Activated CD4-positive, alpha-beta T cell treated with anti-CD3 and anti-CD28 coated beads, Interleukin-2, amount 50 U/mL, for 4 hours (primary cell): ENCODE measurements at places on chromosomes 16 and 17.
A peak's percentile ranks its signal among the peaks of the same experiment; 100 is the strongest.

- DNase-seq: no peak
Observed at GRCh38 chr16:17227278-17227677, 243.5 kb downstream of the XYLT1 start.

GRCh38 chr16:7614021-7614795 is 281.6 kb downstream of the RBFOX1 start:
- no peak for DNase-seq

DNA sequence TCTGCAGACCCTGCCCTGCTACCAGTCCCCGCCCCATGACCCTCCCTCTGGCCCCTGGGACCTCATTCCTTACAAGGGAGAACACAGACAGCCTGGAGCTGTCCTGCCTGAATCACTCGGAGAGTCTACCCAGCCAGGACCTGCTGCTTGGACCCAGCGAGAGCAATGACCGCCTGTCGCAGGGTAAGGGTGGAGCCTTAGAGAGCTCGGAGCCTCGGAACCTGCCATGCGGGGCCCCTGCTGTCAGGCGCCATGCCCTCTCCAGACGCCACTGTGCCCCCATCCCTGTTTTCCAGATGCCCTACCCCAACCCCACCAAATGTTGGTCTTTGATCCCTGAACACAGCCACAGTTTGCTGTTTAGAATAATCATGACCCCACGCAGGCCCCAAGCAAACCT is 5.6 kb downstream of the SH2B1 start:
- DNase-seq: no peak

- DNase-seq: no peak
Observed at GRCh38 chr16:65308506-65308905, 186.6 kb upstream of the CDH11 start.

- DNase-seq: no peak
Observed at GRCh38 chr16:87048730-87049115, 268.5 kb downstream of the C16orf95 start.

GRCh38 chr17:75707079-75707571 is 14.1 kb upstream of the ITGB4 start:
- no peak for DNase-seq

GRCh38 chr16:82082543-82083244 is 47.6 kb downstream of the HSD17B2 start:
- no peak for DNase-seq

DNA sequence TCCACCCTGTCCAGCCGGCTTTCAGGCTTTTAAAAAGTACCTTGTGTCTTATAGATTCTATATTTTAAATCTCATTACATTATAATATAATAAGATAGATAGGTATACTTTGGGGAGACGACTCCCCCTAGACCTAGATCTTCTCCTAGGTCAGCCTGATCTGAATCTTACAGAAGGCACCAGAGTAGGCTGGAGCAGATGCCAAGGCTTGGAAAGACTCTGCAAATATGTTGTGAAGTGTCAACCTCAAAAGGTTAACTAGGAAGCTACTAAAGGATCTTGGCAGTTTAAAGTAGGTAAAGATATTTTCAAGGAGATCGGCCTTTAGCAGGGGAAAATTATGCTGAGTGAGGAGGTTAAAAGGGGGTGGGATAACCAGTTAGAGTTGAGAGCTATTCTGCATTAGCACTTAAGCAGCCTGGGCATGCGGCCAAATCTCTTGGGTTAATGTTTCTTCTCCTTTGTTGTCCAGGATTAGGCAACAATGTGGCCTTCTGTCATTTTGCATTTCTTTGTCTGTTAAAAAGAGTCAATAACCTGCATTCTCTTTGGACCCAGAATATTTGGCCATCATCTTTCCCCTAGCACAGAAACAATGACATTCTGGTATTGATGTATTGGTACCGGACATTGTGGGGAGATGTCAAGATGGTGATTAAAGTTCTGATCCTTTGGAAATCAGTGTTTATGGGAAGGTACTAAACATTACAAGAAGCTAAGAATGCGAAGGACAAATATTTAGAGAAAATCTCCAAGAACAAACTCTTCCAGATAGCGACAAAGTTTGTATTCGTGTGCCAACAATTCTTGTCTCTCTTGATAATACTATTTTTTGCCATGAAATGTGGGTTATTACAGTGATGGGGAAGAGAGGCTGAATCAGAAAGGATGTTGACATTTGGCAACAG is 51.2 kb upstream of the DHX40 start:
- no peak for DNase-seq

DNA sequence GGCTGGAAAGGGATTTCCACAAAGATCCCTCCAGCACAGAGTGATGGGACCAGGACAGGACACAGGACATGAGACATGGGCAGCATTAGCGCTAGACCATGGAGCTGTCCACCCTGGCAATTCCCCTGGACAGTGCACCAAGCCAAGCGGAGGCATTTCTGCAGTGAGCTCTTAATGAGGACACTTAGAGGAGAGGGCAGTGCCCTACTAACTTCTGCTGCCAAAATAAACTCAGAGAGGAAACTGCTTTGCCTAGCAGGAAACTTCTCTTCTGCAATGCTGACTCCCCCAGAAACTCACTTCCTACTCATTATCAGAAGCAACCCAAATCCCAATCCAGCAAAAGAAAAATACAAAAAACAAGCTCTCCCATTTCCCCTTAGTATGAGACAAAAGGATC is 119.2 kb downstream of the HS3ST2 start:
- no peak for DNase-seq

DNA sequence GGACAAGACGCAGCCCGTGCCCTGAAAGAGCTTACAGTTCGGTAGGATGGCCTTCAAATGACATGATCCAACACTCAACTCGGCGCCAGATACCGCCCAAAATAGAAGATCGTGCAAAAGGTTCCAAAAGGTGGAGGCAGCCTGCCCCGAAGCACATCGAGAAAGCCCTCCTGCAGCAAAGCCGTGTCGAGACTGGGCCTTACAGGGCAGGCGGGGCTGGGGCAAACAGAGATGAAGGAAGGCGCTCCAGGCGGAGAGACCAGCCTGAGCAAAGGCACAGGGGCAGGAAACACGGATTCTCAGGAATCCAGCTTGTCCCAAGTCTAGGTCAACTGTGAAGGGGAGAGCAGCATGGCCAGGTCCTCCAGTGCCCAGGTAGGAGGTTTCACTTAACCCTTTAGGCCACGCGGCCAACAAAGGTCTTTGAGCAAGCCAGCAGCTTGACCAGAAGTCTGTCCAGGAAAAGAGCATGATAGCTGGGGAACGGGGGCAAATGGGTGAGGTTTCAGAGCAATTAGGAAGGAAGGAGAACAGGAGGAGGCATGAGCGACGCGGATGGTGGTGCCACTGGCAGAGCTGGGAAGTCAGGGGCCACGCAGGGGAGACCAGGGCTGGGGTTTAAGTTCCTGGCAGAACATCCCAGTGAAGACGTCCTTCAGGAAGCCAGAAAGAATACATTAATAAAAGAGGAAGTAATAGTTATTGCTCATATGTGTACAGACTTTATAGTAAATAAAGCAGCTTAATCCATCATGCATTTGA is 21.2 kb upstream of the EIF1 start:
- DNase-seq: no peak

GRCh38 chr16:2486645-2487516 is 12.0 kb downstream of the TBC1D24 start:
- peak; percentile 81 for DNase-seq

- DNase-seq: no peak
Observed at GRCh38 chr17:15271741-15272140, 6.6 kb upstream of the PMP22 start.

DNA sequence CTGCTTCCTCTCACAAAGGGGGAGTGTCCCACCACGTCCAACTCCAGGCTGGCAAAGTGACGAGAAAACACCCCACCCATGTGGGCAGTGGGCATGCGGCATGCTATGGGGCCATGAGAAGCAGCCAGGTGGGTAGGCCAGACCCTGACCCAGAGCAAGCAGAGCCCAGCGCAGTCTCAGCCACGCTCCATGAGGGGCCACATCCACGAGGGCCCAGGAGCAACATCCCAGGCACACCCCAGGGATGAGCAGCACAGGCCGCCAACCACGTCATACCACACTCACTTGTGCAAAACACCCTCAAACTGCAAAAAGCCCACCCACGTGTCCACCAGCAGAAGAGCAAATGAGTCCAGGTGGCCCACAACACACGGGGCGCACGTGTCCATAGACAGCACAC is 117.0 kb downstream of the ZNF778 start:
- DNase-seq: no peak

GRCh38 chr16:89958068-89958467 is 9.5 kb downstream of the DEF8 start:
- no peak for DNase-seq

- no peak for DNase-seq
Observed at GRCh38 chr16:71885261-71885650, 1.3 kb upstream of the ZNF821 start.

- no peak for DNase-seq
Observed at GRCh38 chr17:20035501-20035900, 26.3 kb downstream of the SPECC1 start.

- DNase-seq: peak; percentile 16
Observed at GRCh38 chr17:65557349-65558310, 3.8 kb downstream of the AXIN2 start.

DNA sequence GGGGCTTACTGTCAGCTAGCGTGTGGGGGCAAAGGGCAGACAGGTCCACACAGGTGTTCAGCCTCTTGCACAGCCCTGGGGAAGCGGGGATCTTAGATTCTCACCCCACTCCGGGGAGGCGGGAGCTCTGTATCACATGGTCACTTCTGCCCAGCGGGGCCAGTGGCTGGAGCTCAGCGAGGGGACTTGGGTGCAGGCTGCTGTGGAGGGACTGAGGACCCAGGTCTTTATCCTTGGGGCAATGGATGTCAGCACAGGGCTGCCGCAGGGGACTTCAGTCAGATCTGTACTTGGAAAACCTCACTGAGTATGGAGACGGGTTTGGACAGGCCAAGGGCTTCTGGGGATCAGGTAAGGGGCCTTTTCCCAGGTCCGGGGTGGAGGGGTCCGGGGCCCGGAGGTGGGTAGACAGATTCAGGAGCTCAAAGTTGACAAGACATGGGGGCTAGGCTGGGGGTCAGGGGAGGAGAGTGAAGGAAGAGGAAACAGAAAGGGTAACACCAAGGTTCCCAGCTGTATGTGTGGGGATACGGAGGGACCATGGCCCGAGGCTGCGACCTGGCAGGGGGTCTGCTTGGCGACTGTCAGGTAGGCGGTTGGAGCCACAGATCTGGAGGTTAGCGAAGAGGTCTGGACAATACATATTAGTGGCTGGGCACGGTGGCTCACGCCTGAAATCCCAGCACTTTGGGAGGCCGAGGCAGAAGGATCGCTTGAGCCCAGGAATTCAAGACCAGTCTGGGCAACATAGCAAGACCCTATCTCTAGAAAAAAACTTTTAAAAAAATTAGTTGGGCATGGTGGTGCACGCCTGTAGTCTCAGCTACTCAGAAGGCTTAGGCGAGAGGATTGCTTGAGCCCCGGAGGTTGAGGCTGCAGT is 15.1 kb upstream of the BAIAP2 start:
- no peak for DNase-seq

GRCh38 chr17:42459801-42460281 is 1.2 kb downstream of the ATP6V0A1 start:
- DNase-seq: no peak

DNA sequence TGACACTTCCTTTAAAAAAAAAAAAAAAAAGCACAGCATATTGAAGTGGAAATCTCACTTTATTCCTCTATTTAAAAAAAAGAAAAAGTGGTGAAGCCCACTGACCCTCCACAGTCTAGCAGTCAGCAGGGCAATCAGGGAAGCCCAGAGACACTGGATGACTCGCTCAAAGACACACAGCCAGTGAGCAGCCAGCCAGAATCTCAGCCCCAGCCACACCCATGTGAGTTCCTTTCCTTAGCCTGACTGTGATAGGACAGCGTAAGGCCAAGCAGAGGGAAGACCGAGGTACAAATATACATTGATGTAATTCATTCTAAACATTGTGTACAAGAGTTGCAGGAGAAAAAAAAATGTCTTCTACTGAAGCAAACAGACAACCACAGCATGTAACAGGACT is 22.5 kb downstream of the XPO6 start:
- no peak for DNase-seq

- no peak for DNase-seq
Observed at GRCh38 chr17:82808921-82809905, 30.6 kb downstream of the ZNF750 start.

DNA sequence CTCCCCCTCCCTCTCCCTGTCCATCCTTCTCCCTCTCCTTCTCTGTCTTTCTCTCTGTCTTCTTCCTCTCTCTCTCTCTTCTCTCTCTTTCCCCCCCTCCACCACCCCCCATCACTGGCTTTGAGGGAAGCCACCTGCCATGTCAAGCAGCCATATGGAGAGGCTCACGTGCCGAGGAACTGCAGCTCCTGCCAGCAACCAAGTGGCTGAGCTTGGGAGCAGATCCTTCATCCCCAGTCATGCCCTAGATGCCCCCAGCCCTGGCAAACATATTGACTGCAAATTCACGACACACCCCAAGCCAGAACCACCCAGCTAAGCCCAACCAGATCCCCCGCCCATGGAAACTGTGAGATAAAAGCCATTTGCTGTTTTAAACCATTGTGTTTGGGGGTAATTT is 40.9 kb upstream of the RBFOX3 start:
- DNase-seq: no peak

- no peak for DNase-seq
Observed at GRCh38 chr17:81825841-81826466, 7.1 kb downstream of the MCRIP1 start.

DNA sequence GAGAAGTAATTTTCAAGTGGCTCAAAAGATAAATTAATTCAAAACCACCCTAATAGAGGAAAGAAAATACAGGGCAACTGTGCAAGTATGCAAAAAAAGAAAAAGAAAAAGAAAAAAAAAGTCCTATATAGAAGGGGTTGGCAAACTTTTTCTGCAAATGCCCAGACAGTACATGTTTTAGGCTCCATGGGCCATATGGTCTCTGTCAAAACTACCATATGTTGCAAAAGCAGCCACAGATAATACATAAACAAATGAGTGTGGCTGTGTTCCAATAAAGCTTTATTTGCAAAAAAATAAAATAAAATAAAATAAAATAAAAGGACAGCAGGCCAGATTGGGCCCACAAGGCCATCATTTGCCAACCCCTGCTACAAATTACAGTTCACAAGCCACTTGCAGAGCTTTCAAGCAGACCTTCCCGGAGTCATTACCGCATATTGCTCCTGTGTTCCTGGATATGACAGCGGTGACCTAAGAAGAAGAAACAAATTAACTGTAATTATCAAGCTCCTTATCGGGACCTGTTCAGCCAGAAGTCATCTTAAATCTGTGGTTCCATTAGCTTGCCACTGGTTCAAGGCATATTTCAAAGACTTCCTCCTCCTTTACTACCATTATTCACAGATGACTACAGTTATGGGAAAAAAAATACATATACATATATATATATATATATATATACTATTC is 15.9 kb downstream of the ZC3H7A start:
- no peak for DNase-seq

GRCh38 chr16:20611975-20612481 is 35.9 kb upstream of the ACSM2B start:
- no peak for DNase-seq

DNA sequence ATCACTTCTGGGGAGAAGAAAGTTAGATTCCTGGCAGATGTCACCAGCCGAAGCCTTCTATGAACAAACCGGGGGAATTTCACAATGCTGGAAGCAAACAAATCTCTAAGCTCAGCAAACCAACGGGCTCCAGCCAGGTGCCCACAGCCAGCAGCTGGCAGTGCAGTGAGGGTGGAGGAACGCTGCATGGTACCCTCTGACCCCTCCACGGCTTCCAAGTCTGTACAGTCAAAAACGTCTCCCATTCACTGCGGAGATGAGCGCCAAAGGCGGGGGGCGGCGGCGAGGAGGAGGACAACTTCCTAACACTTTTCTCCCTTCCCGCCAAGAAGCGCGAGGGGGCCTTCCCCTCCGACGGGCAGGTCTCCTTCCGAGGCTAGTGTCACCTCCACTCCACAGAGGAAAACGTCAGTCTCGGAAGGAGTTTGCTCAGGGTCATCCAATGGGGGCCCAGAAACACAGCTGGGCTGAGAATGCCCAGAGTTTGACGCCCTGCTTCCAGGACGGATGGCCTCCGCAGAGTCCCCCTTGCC is 924 bp downstream of the ZNF598 start:
- no peak for DNase-seq
